Neural progenitor cell (in vitro differentiated cells): ENCODE measurements at places on chromosomes 2 and 18.
A peak's percentile ranks its signal among the peaks of the same experiment; 100 is the strongest.

DNA sequence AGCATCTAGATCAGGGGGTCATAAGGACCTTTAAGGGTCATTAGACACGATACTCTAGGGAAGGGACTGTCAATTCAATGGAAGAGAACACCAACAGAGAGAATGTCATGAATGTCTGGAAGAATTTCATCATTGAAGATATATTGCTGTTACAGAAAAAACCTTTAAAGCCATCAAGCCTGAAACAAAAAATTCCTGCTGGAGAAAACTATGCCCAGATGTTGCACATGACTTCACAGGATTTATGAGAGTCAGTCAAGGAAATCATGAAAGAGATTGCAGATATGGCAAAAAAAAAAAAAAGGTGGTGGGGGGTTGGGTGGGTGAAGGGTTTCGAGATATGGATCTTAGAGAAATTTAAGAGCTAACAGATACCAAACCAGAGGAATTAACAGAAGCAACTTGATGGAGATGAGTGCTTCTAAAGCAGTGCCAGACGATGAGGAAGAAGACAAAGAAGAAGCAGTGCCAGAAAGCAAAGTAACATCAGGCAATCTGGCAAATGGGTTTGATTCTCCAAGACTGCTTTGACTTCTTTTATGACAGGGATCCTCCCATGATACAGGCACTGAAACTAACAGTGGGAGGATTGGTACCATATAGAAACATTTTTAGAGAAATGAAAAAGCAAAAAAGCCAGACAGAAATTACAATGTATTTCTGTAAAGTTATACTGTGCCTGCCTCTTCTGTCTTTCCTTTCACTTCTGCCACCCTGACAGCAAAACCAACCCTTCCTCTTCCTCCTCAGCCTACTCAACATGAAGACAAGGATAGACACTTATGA is 28.5 kb downstream of the MAP4K3 start:
- H3K27ac ChIP-seq, result no peak overlapping the region
- no peaks in the 10 kb centered on the region for H3K36me3 ChIP-seq
- H3K4me1 ChIP-seq, result peaks cover 23% of the 10 kb centered on the region
- DNase-seq, result no peak
- H3K27me3 ChIP-seq, result no peaks in the 10 kb centered on the region

- no peaks in the 10 kb centered on the region for H3K27me3 ChIP-seq
- no peaks in the 10 kb centered on the region for H3K36me3 ChIP-seq
- H3K4me3 ChIP-seq, result no peak overlapping the region
- H3K4me1 ChIP-seq, result no peaks in the 10 kb centered on the region
- no peak for DNase-seq
Measured at GRCh38 chr2:201656102-201656501, 12.8 kb upstream of the TMEM237 start.

DNA sequence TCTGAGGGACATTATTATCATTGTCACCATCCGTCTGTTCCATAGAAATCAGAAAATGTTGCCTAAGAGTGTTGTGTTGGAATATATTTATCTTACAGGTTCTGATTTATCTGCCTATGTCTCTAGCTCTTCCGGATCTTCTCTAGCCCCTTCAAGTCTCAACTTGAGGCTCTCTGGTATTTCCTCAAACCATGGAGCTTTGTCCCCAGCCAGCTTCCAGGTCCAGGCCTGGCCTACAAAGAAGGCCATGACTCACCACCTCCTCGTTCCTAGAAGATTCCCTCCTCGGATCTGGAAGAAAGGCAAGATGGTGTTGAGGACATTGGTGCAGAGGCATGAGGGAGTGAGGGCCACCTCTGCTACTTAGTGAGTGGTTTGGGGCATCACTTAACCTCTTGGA is 122.1 kb upstream of the TRIB2 start:
- no peak for DNase-seq
- H3K36me3 ChIP-seq, result no peaks in the 10 kb centered on the region
- no peak overlapping the region for H3K4me3 ChIP-seq
- peaks cover 10% of the 10 kb centered on the region for H3K4me1 ChIP-seq

DNA sequence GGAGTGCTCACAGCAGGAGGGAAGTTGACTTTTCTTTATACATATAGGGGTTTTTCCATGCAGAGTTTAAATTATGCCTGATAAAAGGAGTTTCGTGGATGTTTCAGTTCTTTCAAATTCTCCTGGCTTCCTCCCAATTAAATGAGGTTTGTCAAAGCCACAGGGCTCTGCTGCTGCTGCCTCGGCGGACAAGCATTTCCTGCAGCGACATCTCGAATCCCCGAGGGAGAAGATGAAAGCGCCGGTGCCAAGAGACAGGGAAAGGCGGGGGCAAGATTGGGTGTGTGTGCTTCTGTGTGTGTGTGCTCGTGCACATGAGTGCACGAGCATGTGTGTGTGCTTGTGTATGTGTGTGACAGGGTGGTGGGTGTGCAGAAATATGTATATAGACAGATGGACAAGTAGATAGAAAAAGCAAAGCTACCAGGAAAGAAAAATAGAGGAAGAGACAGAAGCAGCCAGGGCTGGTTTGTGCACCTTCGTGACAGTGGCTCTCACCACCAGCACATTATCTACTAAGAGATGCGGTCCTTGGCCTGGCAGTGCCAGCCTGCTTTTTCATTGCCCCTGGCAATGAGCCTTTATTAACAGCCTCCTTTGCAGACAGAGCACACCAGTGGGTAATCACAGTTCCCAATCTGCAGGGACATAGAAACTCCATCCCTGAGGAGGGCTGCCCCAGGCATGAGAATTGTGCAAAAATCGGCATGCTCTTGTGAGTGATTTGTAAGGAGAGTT is 76.2 kb downstream of the CDK15 start:
- no peak overlapping the region for H3K4me3 ChIP-seq
- no peak overlapping the region for H3K27ac ChIP-seq
- no peaks in the 10 kb centered on the region for H3K27me3 ChIP-seq
- peak; percentile 53 for DNase-seq

GRCh38 chr18:70386582-70386981 is 97.7 kb downstream of the SOCS6 start:
- H3K4me3 ChIP-seq, result no peak overlapping the region
- peaks cover 7% of the 10 kb centered on the region for H3K4me1 ChIP-seq
- no peak overlapping the region for H3K27ac ChIP-seq
- no peaks in the 10 kb centered on the region for H3K36me3 ChIP-seq
- H3K27me3 ChIP-seq, result no peaks in the 10 kb centered on the region

DNA sequence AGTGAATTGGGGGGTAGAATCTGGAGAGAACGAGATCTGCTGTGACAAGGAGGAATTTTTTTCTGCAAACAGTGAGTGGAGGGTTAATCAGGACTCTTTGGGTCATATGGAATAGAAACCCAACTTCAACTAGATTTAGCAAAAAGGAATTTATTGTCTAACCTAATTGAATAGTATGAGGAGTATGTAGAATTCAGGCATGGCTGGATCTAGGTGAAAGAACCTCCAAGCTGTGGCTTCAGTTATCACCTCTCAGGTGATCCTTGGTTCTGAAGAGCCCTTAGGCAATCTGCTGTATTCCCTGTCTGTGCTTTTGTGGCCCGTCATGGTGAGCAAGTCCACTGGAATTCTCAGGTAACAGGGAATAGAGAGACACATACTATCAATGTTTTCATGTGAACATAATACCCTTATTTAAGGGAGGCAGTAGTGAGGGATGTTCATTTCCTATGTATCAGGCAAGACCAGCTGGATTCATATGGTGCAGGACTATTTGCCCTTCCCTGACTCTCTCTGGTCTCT is 164.7 kb downstream of the ALPK2 start:
- no peaks in the 10 kb centered on the region for H3K36me3 ChIP-seq
- no peaks in the 10 kb centered on the region for H3K27me3 ChIP-seq
- H3K4me1 ChIP-seq, result no peaks in the 10 kb centered on the region

DNA sequence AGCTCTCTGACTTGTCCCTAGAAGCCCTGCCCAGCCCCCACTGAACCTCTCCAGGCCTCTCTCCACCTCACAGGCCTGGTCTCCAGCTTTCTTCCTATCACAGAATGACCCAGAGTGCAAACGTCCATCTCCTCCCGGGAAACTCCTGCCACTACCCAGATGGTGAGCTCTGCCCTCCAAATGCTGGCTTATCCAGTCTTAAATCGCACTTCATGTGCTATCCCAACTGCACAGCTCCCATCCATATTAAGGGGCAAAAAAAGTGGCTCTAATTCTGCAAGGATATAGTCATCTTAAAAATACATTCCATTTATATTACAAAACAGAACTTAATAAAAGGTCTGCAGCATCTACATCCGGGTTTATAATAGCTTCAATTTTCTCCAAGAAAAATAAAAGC is 70.8 kb upstream of the CDC42EP3 start:
- H3K36me3 ChIP-seq, result no peaks in the 10 kb centered on the region
- no peaks in the 10 kb centered on the region for H3K27me3 ChIP-seq
- H3K4me3 ChIP-seq, result no peak overlapping the region
- no peak for DNase-seq

- H3K4me3 ChIP-seq, result no peak overlapping the region
- peak overlapping the region; percentile 71 for H3K27ac ChIP-seq
- no peaks in the 10 kb centered on the region for H3K27me3 ChIP-seq
- peak; percentile 28 for DNase-seq
- H3K36me3 ChIP-seq, result no peaks in the 10 kb centered on the region
Measured at GRCh38 chr2:143525402-143525860, 396.2 kb downstream of the ARHGAP15 start.

- H3K4me1 ChIP-seq, result no peaks in the 10 kb centered on the region
- H3K27ac ChIP-seq, result no peak overlapping the region
- H3K4me3 ChIP-seq, result no peak overlapping the region
- no peaks in the 10 kb centered on the region for H3K36me3 ChIP-seq
Measured at GRCh38 chr2:58137221-58137620, 90.6 kb downstream of the VRK2 start.

DNA sequence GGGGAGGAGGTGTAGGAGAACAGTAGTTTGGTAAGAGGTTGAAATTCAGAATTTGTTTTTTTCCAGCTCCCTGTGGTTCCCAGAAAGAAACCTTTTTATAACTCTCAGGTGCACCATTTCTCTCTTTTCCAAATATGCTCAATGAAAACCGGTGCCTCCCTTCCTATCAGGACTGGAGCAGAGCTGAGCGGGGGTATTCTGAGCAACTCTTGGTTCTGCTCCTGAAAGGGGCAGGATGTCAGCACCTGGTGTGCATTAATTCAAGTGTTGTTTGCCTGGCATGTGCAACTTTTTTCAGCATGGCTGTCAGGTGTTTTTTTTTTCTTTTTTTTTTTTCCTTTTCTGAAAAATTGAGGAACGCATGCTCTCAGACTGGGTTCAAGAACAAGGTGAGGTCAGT is 74.1 kb downstream of the MAPK4 start:
- no peak overlapping the region for H3K27ac ChIP-seq
- no peak overlapping the region for H3K4me3 ChIP-seq
- peaks cover 9% of the 10 kb centered on the region for H3K4me1 ChIP-seq
- H3K36me3 ChIP-seq, result no peaks in the 10 kb centered on the region
- no peaks in the 10 kb centered on the region for H3K27me3 ChIP-seq
- DNase-seq, result no peak

DNA sequence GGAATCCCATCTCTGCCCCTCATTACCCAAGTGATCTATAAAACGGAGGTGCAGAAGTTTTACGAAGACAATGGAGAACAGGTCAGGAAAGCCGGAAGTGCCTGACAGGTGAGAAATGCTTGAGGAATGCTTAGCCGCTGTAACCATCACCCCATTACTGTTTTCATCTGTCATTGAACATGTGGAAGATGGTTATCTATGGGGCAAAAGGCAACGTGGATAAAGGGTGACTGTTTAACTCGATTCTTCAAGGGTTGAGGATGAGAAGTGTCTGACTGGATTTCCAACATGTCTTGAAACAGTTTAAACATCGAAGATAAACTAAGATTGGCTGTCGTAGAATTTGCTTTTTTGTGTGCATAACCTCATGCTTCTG is 17.3 kb downstream of the HK2 start:
- H3K27me3 ChIP-seq, result no peaks in the 10 kb centered on the region
- peaks cover 4% of the 10 kb centered on the region for H3K36me3 ChIP-seq
- no peak overlapping the region for H3K4me3 ChIP-seq
- no peak overlapping the region for H3K27ac ChIP-seq
- no peak for DNase-seq

DNA sequence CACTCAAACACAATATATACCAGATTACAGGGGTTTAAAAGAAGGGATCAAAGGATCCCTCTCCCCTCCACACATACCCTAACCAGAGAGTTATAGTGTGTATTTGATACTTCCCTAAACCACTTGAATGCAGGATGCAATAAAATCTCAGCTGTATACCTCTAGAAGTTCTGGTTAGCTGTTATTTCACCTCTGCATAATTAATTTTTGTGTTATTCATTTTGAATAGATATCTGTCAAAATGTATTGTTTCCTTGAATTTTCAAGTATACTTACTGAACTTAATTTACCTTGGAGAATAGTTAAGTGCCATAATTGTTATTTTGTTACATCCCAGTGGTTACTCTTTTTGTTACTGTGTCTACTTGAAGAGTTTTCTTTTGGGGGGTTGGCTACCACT is 34.5 kb downstream of the DDX1 start:
- no peaks in the 10 kb centered on the region for H3K4me1 ChIP-seq
- H3K27ac ChIP-seq, result no peak overlapping the region
- peaks cover 61% of the 10 kb centered on the region for H3K36me3 ChIP-seq

DNA sequence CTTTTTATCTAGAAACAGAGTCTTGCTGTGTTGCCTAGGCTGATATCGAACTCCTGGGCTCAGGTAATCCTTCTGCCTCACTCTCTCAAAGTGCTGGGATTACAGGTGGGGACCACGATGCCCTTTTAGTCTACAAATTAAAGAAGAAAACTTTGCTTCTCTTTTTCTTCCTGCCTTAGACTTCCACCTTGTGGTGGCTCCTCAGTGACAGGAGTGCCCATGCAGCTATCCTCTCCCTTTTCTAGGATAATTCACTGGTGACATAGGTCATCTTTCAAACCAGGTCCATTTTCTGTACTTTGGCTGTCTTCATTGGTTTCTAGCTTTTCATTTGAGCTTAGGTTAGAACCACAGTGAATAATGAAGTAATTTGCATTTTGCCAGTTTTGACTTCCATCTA is 13.6 kb downstream of the DCAF17 start:
- no peaks in the 10 kb centered on the region for H3K27me3 ChIP-seq
- H3K4me3 ChIP-seq, result no peak overlapping the region
- no peak for DNase-seq
- peaks cover 28% of the 10 kb centered on the region for H3K36me3 ChIP-seq

GRCh38 chr2:206774871-206775270 is 9.5 kb downstream of the FASTKD2 start:
- no peak overlapping the region for H3K27ac ChIP-seq
- H3K4me1 ChIP-seq, result no peaks in the 10 kb centered on the region
- peaks cover 43% of the 10 kb centered on the region for H3K36me3 ChIP-seq
- no peak overlapping the region for H3K4me3 ChIP-seq
- H3K27me3 ChIP-seq, result no peaks in the 10 kb centered on the region

GRCh38 chr2:166413255-166413654 is 37.5 kb upstream of the SCN9A start:
- no peaks in the 10 kb centered on the region for H3K27me3 ChIP-seq
- no peak overlapping the region for H3K27ac ChIP-seq
- H3K36me3 ChIP-seq, result no peaks in the 10 kb centered on the region
- H3K4me3 ChIP-seq, result no peak overlapping the region
- no peaks in the 10 kb centered on the region for H3K4me1 ChIP-seq
- no peak for DNase-seq

- no peaks in the 10 kb centered on the region for H3K36me3 ChIP-seq
- H3K27me3 ChIP-seq, result no peaks in the 10 kb centered on the region
- H3K27ac ChIP-seq, result no peak overlapping the region
- H3K4me3 ChIP-seq, result no peak overlapping the region
Measured at GRCh38 chr2:158463496-158464095, 6.8 kb downstream of the PKP4 start.
